ENCODE measurements at places on chromosomes 2 and 18. TPM values are rescaled to one million over a fixed set of nuclear protein-coding genes. Genes with fewer than 3 reads are reported as not detected.
A peak's percentile ranks its signal among the peaks of the same experiment; 100 is the strongest.

GRCh38 chr2:190742431-190742830, 93.5 kb downstream of the NAB1 start:
- no peak overlapping the region for H3K4me3 ChIP-seq
- no peak for DNase-seq
- peaks cover 8% of the 10 kb centered on the region for H3K4me1 ChIP-seq
- H3K27ac ChIP-seq: no peak overlapping the region
- no peaks in the 10 kb centered on the region for H3K27me3 ChIP-seq

The LRATD1 gene
- polyA plus RNA-seq: 1.1 TPM

GRCh38 chr2:73008766-73009135, 62.8 kb downstream of the SFXN5 start:
- H3K4me3 ChIP-seq: no peak overlapping the region
- no peak overlapping the region for H3K27ac ChIP-seq
- no peak for DNase-seq
- H3K36me3 ChIP-seq: no peaks in the 10 kb centered on the region
- H3K4me1 ChIP-seq: peaks cover 4% of the 10 kb centered on the region

GRCh38 chr2:107633580-107634147, 193.0 kb upstream of the RGPD4 start:
- no peak overlapping the region for H3K27ac ChIP-seq
- H3K36me3 ChIP-seq: no peaks in the 10 kb centered on the region
- no peak overlapping the region for H3K4me3 ChIP-seq
- H3K4me1 ChIP-seq: no peaks in the 10 kb centered on the region
- DNase-seq: no peak

DNA sequence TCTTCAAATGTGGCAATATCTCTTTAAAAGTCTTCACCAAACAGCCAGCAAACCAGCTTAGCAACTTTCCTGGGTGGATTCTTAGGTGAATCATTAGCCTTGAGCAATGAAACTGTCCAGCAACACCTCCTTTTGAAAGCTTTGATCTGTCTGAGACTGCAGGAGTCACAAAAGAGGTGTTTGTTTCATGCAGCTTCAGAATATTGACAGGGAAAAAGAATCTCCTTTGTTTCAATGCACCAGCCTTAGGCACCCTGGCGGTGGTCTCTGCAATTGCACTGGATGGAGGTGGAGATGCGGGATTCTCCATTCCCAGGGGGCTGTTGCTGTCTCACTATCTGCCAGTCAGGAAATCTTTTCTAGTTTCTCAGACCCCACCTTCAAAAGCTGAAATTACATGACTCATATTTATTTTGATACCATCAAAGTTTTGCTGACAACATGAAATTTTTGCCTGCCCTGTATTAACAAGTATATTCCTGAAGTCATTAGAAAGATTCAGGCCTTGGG, 76.0 kb upstream of the DSG1 start:
- no peaks in the 10 kb centered on the region for H3K36me3 ChIP-seq
- no peak for DNase-seq
- no peak overlapping the region for H3K4me3 ChIP-seq
- H3K4me1 ChIP-seq: peaks cover 52% of the 10 kb centered on the region
- H3K27me3 ChIP-seq: no peaks in the 10 kb centered on the region
- no peak overlapping the region for H3K27ac ChIP-seq

GRCh38 chr18:54679318-54680149, 88.5 kb downstream of the DYNAP start:
- DNase-seq: peak; percentile 14
- H3K27ac ChIP-seq: no peak overlapping the region
- no peaks in the 10 kb centered on the region for H3K36me3 ChIP-seq
- no peaks in the 10 kb centered on the region for H3K4me1 ChIP-seq
- no peak overlapping the region for H3K4me3 ChIP-seq

- no peak overlapping the region for H3K4me3 ChIP-seq
- H3K36me3 ChIP-seq: peaks cover 12% of the 10 kb centered on the region
- H3K27ac ChIP-seq: no peak overlapping the region
- H3K4me1 ChIP-seq: no peaks in the 10 kb centered on the region
- DNase-seq: no peak
- H3K27me3 ChIP-seq: no peaks in the 10 kb centered on the region
Measured at GRCh38 chr2:205047273-205047839, 502.1 kb downstream of the PARD3B start.

The TUBA3D gene
- 677 TPM for polyA plus RNA-seq

DNA sequence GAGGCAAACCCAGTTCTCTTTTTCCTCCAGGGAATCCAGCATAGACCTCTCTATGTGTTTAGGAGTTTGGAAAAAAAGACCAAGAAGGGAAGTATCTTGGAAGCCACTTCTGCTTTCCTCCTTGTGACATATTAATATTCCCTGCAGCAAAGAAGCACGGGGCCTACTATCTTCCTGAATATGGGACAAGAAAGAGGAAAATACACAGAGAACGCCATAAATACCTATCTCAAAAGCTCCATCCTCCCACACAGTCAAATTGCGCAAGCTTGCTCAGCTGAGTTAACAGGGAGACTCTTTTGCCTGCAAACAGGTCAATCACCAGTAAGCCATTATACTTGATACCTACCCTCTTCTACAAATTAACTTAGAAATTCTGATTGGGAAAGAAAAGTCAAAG, 16.7 kb upstream of the RAPH1 start:
- no peak overlapping the region for H3K27ac ChIP-seq
- no peak overlapping the region for H3K4me3 ChIP-seq
- H3K27me3 ChIP-seq: no peaks in the 10 kb centered on the region
- DNase-seq: no peak
- H3K36me3 ChIP-seq: no peaks in the 10 kb centered on the region

- H3K36me3 ChIP-seq: no peaks in the 10 kb centered on the region
- H3K4me1 ChIP-seq: no peaks in the 10 kb centered on the region
- no peak overlapping the region for H3K4me3 ChIP-seq
- H3K27ac ChIP-seq: no peak overlapping the region
Measured at GRCh38 chr2:139631966-139632365, 851.8 kb upstream of the NXPH2 start.

The GAL3ST2 gene
- polyA plus RNA-seq: not detected

The TRMT61B gene
- 54.1 TPM for polyA plus RNA-seq

- no peaks in the 10 kb centered on the region for H3K36me3 ChIP-seq
- H3K4me3 ChIP-seq: no peak overlapping the region
- H3K27ac ChIP-seq: no peak overlapping the region
- DNase-seq: no peak
Measured at GRCh38 chr2:98915751-98916358, 20.2 kb downstream of the CRACDL start.

The AQP12A gene
- not detected for polyA plus RNA-seq

Data from heart right ventricle (tissue), 16 donors.